ENCODE measurements at places on chromosomes 2 and 18. TPM values are rescaled to one million over a fixed set of nuclear protein-coding genes. Genes with fewer than 3 reads are reported as not detected.

The DES gene
- polyA plus RNA-seq: 7.4 TPM

The LIPG gene
- polyA plus RNA-seq: 54.3 TPM

GRCh38 chr2:234491897-234492296, 5.0 kb downstream of the ARL4C start:
- DNase-seq: no peak

DNA sequence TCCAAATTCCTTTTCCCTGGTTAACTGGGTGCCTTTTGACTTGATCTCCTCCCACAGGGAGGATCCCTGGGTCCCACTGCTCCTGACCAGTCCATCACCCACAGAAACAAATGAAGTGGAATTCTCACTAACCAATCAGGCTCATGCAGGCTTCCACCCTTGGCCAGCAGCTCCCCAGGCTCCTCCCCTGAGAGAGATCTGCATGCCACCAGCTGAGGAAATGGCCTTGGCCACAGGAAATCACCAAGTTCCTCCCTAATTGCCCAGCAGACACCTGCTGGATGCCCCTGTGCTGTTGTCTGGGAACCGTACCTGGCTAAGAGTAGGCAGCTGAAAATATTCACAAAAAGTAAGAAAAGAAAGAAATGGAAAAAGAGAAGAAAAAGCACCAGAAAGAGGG, 207.4 kb downstream of the NCK2 start:
- no peak for DNase-seq

DNA sequence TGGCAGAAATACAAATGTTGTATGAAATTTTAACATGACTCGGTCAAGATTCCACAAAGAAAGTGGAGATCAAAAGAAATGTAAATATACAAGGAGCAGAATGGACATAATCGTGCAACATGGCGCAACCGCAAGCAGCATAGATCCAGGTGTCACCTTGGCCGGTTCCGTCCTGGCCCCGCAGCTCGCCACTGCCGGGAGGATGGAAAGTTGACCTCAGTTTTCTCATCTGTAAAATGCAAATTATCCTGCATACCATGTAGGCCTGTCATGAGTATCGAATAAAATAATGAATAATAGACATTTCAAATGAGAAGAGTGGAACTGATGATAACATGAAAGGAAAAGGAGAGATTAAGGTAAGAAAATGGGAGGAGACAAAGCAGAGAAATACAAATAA, 427.3 kb upstream of the SMIM21 start:
- DNase-seq: no peak

DNA sequence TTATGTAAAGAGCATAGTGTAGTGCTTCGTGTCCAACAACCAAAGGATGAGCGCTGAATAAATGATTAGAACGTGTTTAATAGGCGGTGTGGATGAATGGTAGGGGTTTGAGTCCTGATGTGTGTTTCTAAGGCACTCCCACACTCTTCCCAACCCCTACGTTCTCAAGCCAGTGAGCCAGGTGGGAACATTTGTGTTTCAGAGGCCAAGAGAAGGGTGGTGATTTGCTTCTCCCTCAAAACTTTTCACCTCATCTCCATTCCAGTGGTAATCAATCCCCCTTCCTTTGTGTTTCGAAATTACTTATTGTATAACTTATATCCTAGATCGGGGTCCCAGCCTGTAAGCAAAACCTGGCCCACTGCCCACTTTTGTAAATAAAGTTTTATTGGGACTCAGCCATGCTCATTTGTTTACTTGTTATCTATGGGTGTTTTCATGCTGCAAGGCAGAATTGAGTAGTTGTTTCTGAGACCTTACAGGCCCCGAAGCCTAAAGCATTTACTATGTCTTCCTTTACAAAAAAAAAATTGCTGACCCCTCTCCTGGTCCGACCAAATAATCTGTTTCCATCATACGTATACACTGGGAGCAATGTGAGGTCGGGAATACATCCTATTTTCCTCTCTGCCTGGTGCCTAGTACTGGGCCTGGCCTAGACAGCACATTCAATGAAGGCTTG, 150.8 kb upstream of the MYCN start:
- DNase-seq: no peak

- DNase-seq: no peak
These were observed 352.5 kb upstream of the EPHA4 start for GRCh38 chr2:221924576-221924975.
